ENCODE measurements at places on chromosomes 2 and 18.

GRCh38 chr2:222569826-222570225 is 86.1 kb downstream of the FARSB start:
- no peak for DNase-seq

- no peak for DNase-seq
Observed at GRCh38 chr2:239929504-239929903, 95.6 kb downstream of the NDUFA10 start.

DNA sequence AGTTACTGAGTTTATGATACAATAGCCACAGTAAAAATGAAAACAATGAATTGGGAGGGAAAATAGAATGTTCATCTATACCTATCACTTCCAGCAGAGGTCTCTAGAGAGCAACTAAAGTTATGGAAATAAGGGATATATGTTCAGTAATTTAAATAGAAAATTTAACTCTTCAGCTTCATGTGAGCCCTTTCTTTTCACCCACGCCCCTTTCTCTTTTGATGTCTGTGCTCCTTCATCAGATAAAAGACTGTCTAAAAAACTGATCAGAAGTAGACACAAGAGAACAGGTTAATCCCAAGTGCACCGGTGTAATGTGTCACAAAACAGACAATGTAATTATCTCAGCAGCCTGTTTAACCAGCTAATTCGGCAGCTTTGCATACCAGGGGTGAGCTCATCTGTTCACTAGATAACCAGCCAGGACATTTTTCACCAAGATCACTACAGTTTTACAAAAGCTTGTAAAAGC is 238.5 kb upstream of the ERBB4 start:
- DNase-seq = no peak

- no peak for DNase-seq
Observed at GRCh38 chr2:159457589-159457988, 158.8 kb downstream of the BAZ2B start.

GRCh38 chr2:221761260-221761659 is 189.2 kb upstream of the EPHA4 start:
- DNase-seq = no peak
